CD4-positive, CD25-positive, alpha-beta regulatory T cell (primary cell): ENCODE measurements at places on chromosomes 6 and 20. TPM values are rescaled to one million over a fixed set of nuclear protein-coding genes. Genes with fewer than 3 reads are reported as not detected.

- no peak overlapping the region for H3K27ac ChIP-seq
- no peaks in the 10 kb centered on the region for H3K36me3 ChIP-seq
- no peaks in the 10 kb centered on the region for H3K4me1 ChIP-seq
- DNase-seq: no peak
- H3K27me3 ChIP-seq: no peaks in the 10 kb centered on the region
- no peak overlapping the region for H3K4me3 ChIP-seq
Measured at GRCh38 chr20:37947943-37948342, 45.0 kb downstream of the VSTM2L start.

DNA sequence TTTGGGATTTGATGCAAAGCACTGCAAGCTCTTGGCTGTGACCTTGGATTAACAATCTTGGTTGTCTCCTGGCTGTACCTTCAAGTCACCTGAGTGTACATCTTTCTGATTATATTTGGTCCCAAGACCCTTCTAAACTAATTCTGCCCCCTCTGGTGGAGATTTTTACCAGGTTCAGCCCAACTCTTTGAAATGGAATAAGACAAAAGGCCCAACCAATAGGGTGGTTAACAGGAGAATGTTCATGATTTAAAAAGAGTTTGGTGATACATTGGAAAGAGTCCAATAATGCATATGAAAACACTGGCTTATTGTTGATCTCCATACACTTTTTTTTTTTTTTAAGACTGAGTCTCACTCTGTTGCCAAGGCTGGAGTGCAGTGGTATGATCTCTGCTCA, 77.5 kb upstream of the CD83 start:
- no peak overlapping the region for H3K4me3 ChIP-seq
- no peak for DNase-seq
- peaks cover 15% of the 10 kb centered on the region for H3K27me3 ChIP-seq
- H3K4me1 ChIP-seq: no peaks in the 10 kb centered on the region
- H3K36me3 ChIP-seq: no peaks in the 10 kb centered on the region

GRCh38 chr20:64222851-64223525, 32.6 kb upstream of the PCMTD2 start:
- DNase-seq: no peak
- no peaks in the 10 kb centered on the region for H3K27me3 ChIP-seq
- no peak overlapping the region for H3K4me3 ChIP-seq
- peaks cover 3% of the 10 kb centered on the region for H3K4me1 ChIP-seq

- DNase-seq: no peak
- no peak overlapping the region for H3K4me3 ChIP-seq
- no peaks in the 10 kb centered on the region for H3K4me1 ChIP-seq
Measured at GRCh38 chr20:17210387-17210786, 16.5 kb upstream of the PCSK2 start.

DNA sequence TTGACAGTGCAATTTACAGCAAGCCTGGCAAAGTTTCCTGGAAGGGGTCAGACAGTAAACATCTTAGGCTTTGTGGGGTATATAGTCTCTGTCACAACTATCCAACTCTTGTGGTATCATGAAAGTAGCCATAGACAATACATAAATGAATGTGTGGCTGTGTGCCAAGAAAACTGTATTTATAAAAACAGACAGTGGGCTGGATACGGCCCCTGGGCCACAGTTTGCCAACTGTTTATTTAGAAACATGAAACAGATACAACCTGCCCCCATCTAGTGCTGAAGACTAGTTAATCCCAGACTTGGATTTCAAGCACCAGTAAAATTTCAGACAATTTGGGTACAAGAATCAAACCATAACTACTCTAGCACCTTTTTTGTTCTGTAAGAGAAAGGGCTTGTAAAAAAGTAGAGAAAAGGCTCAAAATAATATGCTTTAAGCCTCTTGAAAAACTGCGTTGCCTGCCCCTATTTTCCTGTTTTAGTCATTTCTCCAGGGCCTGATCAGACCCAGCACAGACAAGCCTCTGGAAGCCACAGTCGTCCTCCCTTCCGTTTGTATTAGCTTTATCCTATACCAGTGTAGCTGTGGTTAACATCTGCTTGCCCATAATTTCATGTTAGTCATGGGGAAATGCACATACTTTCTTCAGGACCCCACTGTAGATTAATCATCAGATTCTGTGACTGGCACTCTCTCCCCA, 30.8 kb downstream of the JAG1 start:
- H3K27me3 ChIP-seq: no peaks in the 10 kb centered on the region
- H3K27ac ChIP-seq: no peak overlapping the region
- H3K4me1 ChIP-seq: no peaks in the 10 kb centered on the region
- no peak overlapping the region for H3K4me3 ChIP-seq
- no peaks in the 10 kb centered on the region for H3K36me3 ChIP-seq
- no peak for DNase-seq

DNA sequence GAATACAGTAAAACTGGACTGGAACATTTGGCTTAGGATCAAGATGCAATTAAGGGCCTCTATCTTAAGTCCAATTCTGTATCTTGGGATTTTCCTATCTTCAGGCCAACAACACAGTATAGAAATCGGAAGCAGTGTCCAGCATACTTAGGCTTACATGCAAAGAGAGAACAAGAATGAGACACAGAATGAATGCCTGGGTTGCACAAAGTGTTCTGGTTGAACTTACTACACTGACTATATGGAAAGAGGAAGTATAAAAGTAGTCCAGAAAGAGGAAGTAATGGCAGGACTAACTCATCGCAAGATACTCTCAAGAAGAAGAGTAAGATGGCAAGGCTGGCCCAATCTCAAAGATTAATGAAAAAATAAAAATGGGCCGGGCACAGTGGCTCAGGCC, 87.6 kb downstream of the BTBD9 start:
- no peak for DNase-seq
- no peaks in the 10 kb centered on the region for H3K36me3 ChIP-seq
- no peaks in the 10 kb centered on the region for H3K27me3 ChIP-seq
- H3K4me3 ChIP-seq: no peak overlapping the region

DNA sequence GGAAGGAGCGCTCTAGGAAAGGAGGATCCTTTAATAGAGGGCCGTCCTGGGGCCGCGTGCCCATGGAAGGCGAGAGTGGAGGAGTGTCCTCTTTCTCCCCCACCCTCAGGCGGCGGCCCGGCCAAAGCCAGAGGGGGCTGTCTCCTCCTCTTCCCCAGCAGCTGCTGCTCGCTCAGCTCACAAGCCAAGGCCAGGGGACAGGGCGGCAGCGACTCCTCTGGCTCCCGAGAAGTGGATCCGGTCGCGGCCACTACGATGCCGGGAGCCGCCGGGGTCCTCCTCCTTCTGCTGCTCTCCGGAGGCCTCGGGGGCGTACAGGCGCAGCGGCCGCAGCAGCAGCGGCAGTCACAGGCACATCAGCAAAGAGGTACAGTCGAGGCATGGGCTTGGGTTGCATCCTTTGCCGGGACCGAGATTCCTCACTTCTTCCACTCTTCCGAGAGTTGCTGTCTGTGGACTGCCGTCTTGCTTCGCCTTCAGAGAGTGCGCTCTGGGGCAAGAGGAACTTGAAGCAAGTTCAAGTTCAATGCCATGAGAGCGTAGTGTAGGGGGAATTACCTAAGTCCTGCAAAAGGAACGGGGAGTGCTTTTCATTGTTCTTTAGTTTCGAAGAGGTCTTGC, at the start of gene LAMA2:
Gene LAMA2 (plus strand): TSS at position 148 of the 621 bp plus-strand sequence. CDS start 108 bp downstream, at position 256.
- no peaks in the 10 kb centered on the region for H3K36me3 ChIP-seq
- H3K4me3 ChIP-seq: no peak within 1 kb of the TSS
- H3K27ac ChIP-seq: no peak within 1 kb of the TSS
- no peak for DNase-seq
- no peaks in the 10 kb centered on the region for H3K27me3 ChIP-seq
- H3K4me1 ChIP-seq: no peaks in the 10 kb centered on the region

- no peaks in the 10 kb centered on the region for H3K36me3 ChIP-seq
- H3K4me1 ChIP-seq: no peaks in the 10 kb centered on the region
- DNase-seq: peak; percentile 40
Measured at GRCh38 chr6:119110601-119111548, 32.4 kb upstream of the FAM184A start.

- H3K27me3 ChIP-seq: no peaks in the 10 kb centered on the region
- peaks cover 36% of the 10 kb centered on the region for H3K4me1 ChIP-seq
- DNase-seq: no peak
- H3K36me3 ChIP-seq: peaks cover 13% of the 10 kb centered on the region
- H3K4me3 ChIP-seq: peak overlapping the region; percentile 64
- peak overlapping the region; percentile 66 for H3K27ac ChIP-seq
Measured at GRCh38 chr6:16512544-16513290, 248.5 kb downstream of the ATXN1 start.

Gene PDE7B
- not detected for polyA plus RNA-seq

GRCh38 chr6:118709859-118710350, 58.5 kb upstream of the CEP85L start:
- no peaks in the 10 kb centered on the region for H3K27me3 ChIP-seq
- H3K36me3 ChIP-seq: no peaks in the 10 kb centered on the region
- H3K4me1 ChIP-seq: peaks cover 54% of the 10 kb centered on the region

Gene TPX2
- polyA plus RNA-seq: 3.7 TPM

Gene OXT
- polyA plus RNA-seq: 0.50 TPM

Gene PPIL6
- polyA plus RNA-seq: 0.24 TPM

DNA sequence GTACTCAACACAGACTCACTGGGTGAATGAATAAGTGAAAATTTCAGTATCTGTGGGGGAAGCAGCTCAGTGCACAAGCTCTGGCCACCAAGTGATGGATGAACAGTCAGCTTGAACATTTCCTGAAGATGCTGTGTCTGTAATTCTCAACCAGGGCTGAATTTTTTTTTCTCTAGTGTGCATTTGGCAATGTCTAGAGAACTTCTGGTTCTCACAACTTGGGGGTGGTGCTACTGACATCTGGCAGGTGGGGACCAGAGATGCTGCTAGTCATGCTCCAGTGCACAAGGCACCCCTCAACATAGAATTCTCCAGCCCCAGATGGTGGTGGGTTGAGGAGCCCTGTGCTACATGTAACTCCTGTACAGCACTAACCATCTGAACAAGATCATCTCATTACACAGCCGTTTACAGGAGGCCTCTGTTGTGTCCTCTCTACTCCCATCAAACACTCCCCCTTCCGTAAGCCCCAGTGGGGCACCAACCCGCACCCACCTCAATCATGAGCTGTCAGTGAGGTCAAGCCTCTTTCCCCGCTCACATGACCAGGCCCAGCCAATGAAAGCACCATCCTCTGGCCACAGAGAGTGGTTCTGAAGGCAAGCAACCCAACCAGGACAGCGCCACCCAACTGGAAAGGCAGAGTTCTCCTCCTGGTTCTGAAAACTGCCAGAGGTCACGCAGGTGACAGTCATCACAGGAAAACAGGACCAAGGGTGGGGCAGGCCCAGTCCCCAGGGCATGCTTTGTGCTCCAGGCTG, 103.9 kb upstream of the PMEPA1 start:
- no peaks in the 10 kb centered on the region for H3K27me3 ChIP-seq
- H3K27ac ChIP-seq: no peak overlapping the region
- H3K36me3 ChIP-seq: no peaks in the 10 kb centered on the region
- no peak overlapping the region for H3K4me3 ChIP-seq

DNA sequence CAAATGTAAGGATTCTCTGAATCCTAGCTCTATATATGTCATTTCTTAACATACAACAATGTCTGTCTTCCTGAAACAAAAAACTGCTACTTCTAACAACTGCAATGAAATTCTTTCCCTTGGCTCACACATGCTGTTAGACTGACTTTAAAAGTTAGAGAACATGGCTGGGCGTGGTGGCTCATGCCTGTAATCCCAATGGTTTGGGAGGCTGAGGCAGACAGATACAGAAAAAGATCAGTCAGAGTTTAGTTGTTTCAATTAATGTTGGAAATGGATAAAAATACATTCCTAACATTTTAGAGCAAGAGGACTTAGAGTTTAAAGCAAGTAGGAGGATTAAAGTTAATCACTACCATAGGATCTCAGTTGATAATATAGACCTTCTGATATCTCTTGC, 28.7 kb upstream of the KIAA1586 start:
- H3K27ac ChIP-seq: no peak overlapping the region
- no peak overlapping the region for H3K4me3 ChIP-seq
- H3K4me1 ChIP-seq: no peaks in the 10 kb centered on the region
- no peaks in the 10 kb centered on the region for H3K36me3 ChIP-seq
- DNase-seq: no peak
- peaks cover 4% of the 10 kb centered on the region for H3K27me3 ChIP-seq

Gene B3GAT2
- 0.30 TPM for polyA plus RNA-seq

DNA sequence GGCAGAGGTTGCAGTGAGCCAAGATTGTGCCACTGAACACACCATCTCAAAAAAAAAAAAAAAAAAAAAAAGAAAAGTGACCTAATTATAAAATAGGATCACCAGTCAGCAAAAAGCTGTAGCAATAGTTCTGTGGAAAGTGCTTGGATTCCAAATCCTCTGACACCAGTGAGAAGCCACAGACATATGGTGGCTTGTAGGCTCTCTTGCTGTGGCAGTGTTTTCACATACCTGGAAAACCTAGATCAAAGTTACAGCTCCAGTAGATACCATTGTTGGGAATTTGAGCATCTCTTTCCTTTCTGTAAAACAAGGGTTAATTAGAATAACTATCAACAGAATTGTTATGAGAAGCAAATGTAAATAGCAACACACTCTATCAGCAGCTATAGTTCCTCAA, 4.1 kb downstream of the CCDC170 start:
- no peak overlapping the region for H3K27ac ChIP-seq
- DNase-seq: no peak
- no peak overlapping the region for H3K4me3 ChIP-seq

DNA sequence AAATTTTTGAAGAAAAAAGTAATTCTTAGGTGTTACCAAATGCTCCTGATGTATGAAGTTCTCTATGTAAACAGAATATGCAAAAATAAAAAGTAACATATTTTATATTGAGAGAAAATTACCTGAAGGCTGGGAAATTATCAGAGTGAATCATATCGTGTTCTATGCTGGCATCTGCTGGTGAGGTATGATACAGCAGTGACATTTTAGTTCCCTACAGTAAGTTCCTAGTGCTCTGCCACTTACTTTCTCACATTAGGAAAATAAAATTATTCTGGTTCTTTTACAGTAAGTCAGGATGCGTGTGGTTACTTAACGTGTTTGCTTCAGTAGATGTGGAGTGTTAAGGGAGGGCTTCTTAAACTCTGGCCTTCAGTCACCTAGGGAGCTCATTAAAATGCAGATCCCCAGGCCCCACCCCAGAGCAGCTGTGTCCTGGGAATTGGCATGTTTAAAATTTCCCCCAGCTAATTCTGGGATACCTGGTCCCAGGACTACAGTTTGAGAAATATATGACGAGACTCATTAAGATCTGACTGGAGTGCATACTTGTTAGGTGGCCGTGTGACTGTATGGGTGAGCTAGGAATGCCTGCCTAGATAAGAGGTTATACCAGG, 3.2 kb downstream of the ACTR5 start:
- peaks cover 16% of the 10 kb centered on the region for H3K4me1 ChIP-seq
- no peaks in the 10 kb centered on the region for H3K27me3 ChIP-seq
- no peak overlapping the region for H3K27ac ChIP-seq
- no peak overlapping the region for H3K4me3 ChIP-seq
- peak; percentile 10 for DNase-seq
- H3K36me3 ChIP-seq: peaks cover 49% of the 10 kb centered on the region

DNA sequence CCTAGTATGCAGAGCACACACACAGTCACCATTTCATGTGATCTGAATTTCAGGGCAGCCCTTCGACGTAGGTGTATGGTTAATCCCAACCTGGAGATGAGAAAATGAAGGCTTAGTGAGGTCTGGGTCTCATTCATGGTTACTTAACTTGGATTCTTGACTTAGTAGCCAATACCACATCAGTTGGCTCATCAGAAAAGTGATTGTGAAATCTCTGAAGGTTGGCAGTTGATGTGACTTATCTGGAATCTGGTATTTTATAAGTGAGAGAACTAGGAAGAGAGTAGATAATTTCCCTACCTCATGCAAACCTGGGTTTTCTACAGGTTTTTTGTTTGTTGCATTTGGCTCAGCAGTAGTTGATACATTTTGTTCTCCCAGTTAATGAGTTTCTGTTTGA, 123.7 kb downstream of the CCDC170 start:
- H3K4me1 ChIP-seq: no peaks in the 10 kb centered on the region
- H3K27ac ChIP-seq: no peak overlapping the region
- H3K36me3 ChIP-seq: no peaks in the 10 kb centered on the region
